Right atrium auricular region (tissue), 2 donors: ENCODE measurements at places on chromosomes 13 and 19.
A peak's percentile ranks its signal among the peaks of the same experiment; 100 is the strongest.

GRCh38 chr19:6067975-6068374, 42.3 kb downstream of the RFX2 start:
- H3K36me3 ChIP-seq, result no peaks in the 10 kb centered on the region
- H3K4me1 ChIP-seq, result no peaks in the 10 kb centered on the region
- H3K27me3 ChIP-seq, result no peaks in the 10 kb centered on the region
- H3K27ac ChIP-seq, result peak overlapping the region; percentile 94
- DNase-seq, result peak; percentile 56

DNA sequence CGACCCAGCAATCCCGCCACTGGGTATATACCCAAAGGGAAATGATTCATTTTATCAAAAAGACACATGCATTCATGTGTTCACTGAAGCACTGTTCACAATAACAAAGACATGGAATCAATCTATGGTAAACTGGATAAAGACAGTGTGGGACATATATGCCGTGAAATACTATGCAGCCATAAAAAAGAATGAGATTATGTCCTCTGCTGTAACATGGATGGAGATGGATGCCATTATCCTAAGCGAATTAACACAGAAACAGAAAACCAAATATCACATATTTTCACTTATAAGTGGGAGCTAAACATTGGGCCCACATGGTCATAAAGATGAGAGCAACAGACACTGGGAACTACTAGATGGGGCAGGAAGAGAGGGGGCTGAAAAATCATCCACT, 345.0 kb downstream of the UQCRFS1 start:
- peaks cover 16% of the 10 kb centered on the region for H3K4me1 ChIP-seq
- H3K36me3 ChIP-seq, result no peaks in the 10 kb centered on the region
- H3K27ac ChIP-seq, result no peak overlapping the region
- no peak overlapping the region for H3K4me3 ChIP-seq
- no peak for DNase-seq
- H3K27me3 ChIP-seq, result no peaks in the 10 kb centered on the region

DNA sequence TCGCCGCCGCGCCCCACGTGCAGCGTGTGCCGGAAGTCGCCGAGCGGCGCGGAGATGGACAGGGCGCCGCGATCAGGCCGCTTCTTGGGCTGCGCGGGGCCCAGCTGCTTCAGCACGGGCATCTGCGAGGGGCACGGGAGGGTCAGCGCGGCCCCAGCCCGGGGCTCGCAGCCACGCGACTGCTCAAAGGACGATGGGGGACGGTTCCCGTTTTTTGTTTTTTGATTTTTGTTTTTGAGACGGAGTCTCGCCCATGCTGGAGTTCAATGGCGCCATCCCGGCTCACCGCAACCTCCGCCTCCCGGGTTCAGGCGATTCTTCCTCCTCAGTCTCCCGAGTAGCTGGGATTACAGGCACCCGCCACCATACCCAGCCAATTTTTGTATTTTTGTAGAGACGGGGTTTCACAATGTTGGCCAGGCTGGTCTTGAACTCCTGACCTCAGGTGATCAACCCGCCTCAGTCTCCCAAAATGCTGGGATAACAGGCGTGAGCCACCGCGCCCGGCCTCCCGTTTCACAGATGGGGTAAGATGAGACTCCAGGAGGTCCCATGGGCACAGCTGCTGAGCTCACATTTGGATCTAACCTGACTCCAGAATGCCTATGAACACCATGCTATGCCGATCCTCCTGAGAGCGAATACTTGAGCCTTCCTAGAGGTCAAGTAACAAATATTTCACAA, 2.0 kb upstream of the LENG9 start:
- no peak for DNase-seq
- peaks cover 45% of the 10 kb centered on the region for H3K4me1 ChIP-seq
- no peak overlapping the region for H3K27ac ChIP-seq

GRCh38 chr13:98842858-98843481, 90.5 kb upstream of the SLC15A1 start:
- H3K36me3 ChIP-seq, result peaks cover 7% of the 10 kb centered on the region
- no peaks in the 10 kb centered on the region for H3K4me1 ChIP-seq
- H3K27ac ChIP-seq, result no peak overlapping the region
- DNase-seq, result no peak

DNA sequence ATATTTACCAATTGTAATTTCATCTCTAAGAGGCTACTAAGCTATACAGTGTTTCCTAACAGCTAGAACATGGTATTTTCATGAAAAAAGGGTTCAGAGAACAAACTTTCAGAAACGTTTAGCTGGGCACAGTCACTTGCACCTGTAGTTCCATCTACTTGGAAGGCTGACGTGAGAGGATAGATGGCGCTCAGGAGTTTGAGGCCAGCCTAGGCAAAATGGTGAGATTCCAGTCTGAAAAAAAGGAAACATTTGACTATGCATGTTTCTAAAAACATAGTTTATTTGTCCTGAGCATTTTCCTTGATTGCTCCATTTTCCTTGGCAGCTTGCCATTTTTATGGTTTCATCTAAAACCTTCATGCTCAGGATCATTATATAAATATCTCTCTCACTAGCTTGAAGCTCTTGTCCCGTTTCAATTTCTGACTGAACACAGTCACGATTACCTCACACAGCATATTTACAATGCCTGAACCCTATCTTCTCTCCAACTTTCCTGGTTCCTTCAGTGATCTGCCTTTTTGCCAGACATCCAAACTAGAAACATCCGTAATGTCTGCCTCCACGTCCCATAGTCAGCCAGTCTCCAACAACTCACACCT, 200.8 kb downstream of the RGCC start:
- H3K4me3 ChIP-seq, result no peak overlapping the region
- no peaks in the 10 kb centered on the region for H3K4me1 ChIP-seq
- no peaks in the 10 kb centered on the region for H3K36me3 ChIP-seq
- no peak overlapping the region for H3K27ac ChIP-seq
- no peaks in the 10 kb centered on the region for H3K27me3 ChIP-seq
- DNase-seq, result no peak

GRCh38 chr19:38917516-38917915, 5.5 kb upstream of the CCER2 start:
- no peak overlapping the region for H3K27ac ChIP-seq
- H3K27me3 ChIP-seq, result no peaks in the 10 kb centered on the region
- H3K4me3 ChIP-seq, result no peak overlapping the region
- DNase-seq, result no peak
- H3K36me3 ChIP-seq, result no peaks in the 10 kb centered on the region

- no peaks in the 10 kb centered on the region for H3K4me1 ChIP-seq
- H3K4me3 ChIP-seq, result no peak overlapping the region
- no peak overlapping the region for H3K27ac ChIP-seq
- no peak for DNase-seq
- no peaks in the 10 kb centered on the region for H3K27me3 ChIP-seq
Measured at GRCh38 chr19:56916528-56916927, 76.0 kb upstream of the PEG3 start.

DNA sequence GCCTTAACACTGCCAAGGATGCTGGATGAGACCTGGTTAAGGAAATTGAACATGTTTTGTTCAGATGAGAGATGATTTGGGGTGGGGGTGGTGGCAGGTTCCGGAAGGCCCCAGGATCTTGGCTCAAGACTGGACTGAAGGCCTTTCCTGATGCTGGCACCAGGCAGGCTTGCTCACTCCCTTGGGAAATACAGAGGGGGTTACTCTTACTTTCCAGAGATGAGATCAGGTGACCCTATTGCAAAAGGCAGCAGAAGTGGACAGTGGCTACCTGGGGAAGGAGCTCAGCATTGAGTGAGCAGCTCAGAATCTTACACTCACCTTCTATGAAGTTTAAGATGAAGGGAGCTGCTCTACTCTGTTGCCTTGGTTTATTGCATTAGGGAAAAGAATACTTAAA, 10.8 kb downstream of the GATAD2A start:
- H3K27ac ChIP-seq, result no peak overlapping the region
- H3K4me3 ChIP-seq, result no peak overlapping the region
- no peaks in the 10 kb centered on the region for H3K27me3 ChIP-seq
- no peaks in the 10 kb centered on the region for H3K36me3 ChIP-seq
- H3K4me1 ChIP-seq, result no peaks in the 10 kb centered on the region
- DNase-seq, result no peak

GRCh38 chr13:96690998-96691397, 303.3 kb downstream of the OXGR1 start:
- H3K27ac ChIP-seq, result no peak overlapping the region
- no peaks in the 10 kb centered on the region for H3K36me3 ChIP-seq
- H3K27me3 ChIP-seq, result no peaks in the 10 kb centered on the region

DNA sequence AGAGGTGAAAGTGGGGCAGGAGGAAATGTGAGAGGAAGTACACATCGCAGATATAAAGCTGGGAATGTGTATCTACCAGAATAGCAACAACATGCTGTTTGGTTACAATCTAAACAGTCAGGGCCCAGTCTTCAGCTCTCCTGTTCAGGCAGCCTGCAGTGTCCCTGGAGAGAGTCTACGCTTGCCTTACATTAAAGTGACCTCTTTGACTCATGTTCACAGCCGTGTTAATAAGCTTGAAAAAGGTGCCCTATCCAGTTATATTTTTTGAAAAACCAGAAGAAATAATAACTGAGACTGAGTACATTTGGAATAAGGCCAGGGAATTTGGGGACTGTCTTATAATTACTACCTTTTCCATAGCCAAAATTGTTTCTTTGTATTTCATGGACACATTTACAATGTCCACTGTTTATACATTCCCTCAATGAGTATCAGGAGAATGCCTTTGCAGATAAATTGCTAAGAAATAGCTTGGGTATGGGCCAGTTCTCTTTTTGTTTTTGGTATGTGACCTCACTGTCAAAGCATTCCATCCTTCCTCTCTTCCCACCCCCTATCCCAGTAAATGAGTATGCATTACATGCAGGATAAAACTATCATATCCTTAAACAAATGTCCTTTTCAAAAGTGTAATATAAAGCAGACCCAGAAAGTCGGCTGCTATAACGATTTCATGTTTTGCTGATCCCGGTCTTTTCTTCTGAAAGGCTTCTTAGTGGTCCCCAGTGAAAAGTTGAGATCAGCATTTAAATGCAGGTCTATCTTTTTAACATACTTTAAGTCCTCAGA, 82.6 kb downstream of the PCDH9 start:
- no peaks in the 10 kb centered on the region for H3K27me3 ChIP-seq
- H3K4me3 ChIP-seq, result no peak overlapping the region
- H3K27ac ChIP-seq, result peak overlapping the region; percentile 68
- H3K36me3 ChIP-seq, result no peaks in the 10 kb centered on the region

GRCh38 chr13:82216165-82216564, 1666.1 kb downstream of the SLITRK1 start:
- H3K36me3 ChIP-seq, result no peaks in the 10 kb centered on the region
- H3K27ac ChIP-seq, result no peak overlapping the region
- no peak for DNase-seq
- H3K4me1 ChIP-seq, result no peaks in the 10 kb centered on the region
- no peak overlapping the region for H3K4me3 ChIP-seq
- no peaks in the 10 kb centered on the region for H3K27me3 ChIP-seq

GRCh38 chr13:106159295-106160195, 375.9 kb downstream of the EFNB2 start:
- H3K4me1 ChIP-seq, result no peaks in the 10 kb centered on the region
- H3K27me3 ChIP-seq, result no peaks in the 10 kb centered on the region
- no peak overlapping the region for H3K4me3 ChIP-seq

- H3K27me3 ChIP-seq, result no peaks in the 10 kb centered on the region
- no peak overlapping the region for H3K4me3 ChIP-seq
- no peak for DNase-seq
- no peak overlapping the region for H3K27ac ChIP-seq
- no peaks in the 10 kb centered on the region for H3K36me3 ChIP-seq
Measured at GRCh38 chr13:67635754-67636153, 405.6 kb upstream of the PCDH9 start.

- H3K36me3 ChIP-seq, result no peaks in the 10 kb centered on the region
- no peak overlapping the region for H3K4me3 ChIP-seq
- no peak for DNase-seq
- no peak overlapping the region for H3K27ac ChIP-seq
- no peaks in the 10 kb centered on the region for H3K4me1 ChIP-seq
- H3K27me3 ChIP-seq, result no peaks in the 10 kb centered on the region
Measured at GRCh38 chr13:19927117-19927748, 31.3 kb upstream of the ZMYM2 start.

GRCh38 chr19:17379221-17379631, 2.1 kb upstream of the PLVAP start:
- no peaks in the 10 kb centered on the region for H3K36me3 ChIP-seq
- no peak overlapping the region for H3K27ac ChIP-seq
